Activated naive CD8-positive, alpha-beta T cell treated with anti-CD3 and anti-CD28 coated beads, Interleukin-2, amount 50 U/mL, for 24 hours (primary cell): ENCODE measurements at places on chromosomes 6 and 20.

DNA sequence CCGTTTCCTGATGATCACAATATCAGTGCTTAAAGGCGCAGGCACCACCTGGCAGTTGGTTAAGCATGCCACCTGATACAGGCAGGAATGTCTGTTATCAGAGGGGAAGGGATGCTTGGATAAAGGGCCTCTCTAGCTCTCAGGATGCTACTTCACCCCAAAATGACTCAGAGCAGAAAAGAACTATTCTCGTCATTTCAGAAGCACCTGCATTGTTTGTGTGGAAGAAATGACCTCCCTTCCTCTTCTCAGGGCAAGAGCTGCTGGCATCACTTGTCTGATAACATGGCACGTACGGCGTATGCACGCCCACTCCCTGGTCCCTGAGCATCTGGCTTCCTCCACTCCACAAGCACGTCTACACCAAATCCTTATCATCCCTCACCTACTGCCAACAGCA, 47.3 kb downstream of the ATP9A start:
- no peak for DNase-seq

DNA sequence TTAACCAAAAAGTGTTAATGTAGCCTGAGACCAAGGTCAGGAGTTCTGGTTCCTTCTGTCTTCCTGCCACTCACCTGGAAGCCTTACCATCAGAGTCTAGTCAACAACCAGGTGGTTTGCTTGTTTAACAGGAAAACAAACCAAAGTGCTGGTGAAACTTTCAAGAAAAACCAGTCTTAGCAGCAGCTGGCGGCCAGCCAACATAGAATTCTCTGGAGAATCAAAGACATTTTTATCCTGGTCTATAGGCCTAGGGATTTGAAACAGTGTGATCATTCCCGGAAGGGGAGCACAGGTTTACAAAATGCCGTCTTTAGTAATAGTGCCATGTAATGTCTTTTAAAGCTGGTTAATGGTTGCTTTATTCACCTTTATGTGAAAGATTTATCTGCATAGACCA, 146.6 kb upstream of the AKIRIN2 start:
- DNase-seq: no peak

DNA sequence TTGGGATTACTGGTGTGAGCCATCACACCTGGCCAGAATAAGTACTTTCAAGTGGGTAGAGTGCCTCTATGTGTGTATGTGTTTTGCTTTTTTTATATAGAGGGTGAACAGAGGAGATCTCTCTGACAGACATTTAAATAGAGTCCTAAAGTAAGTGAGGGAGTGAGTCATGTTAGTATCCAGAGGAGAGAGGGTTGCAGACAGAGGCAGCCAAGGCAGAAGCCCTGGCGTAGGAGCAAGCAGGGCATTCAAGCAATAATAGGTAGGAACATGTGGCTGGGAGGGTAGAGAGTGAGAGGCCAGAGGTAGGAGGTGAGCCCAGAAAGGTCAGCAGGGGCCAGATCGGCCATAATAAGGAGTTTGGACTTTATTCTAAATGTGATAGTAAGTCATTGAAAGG, 48.9 kb downstream of the PHF20 start:
- no peak for DNase-seq

DNA sequence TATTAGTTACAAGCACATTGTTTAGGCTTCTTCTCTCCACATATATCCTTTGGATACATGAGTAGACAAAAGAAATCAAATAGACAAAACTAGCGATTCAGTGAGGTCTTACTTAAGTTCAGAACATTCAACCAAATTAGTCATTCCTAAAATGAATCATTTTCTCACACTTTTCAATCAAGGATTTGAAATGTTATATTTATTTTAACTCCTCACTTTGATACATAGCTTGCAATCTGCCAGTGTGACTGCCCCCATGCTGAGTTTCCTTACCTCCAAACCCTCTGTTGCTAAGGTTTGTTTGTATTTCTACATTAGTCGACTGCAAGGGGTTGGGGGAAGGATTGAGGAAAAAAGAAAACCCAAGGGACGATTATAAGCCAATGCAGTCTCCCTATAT, 3.5 kb upstream of the MOXD1 start:
- DNase-seq: no peak
